ENCODE measurements at places on chromosomes 12 and 14.

DNA sequence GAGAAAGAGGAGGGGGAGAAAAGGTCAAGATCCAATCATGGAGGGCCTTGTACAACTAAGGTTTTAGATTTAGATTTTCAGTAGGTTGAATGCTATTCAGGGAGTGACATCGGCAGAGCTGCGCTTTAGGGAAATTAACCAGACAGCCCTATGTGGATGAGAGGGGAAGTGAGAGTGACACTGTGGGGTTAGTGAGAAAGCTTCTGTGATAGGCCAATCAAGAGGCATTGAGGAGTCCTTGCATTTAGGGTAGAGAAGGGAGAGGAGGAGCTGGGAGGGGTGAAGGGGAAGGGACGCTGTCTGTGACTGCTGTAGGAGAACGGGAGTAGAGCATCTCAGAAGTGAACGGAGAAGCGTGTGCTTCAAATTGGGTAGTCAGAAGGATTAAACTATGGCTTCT, 3.4 kb downstream of the HSD17B6 start:
- H3K36me3 ChIP-seq, result no peaks in the 10 kb centered on the region
- DNase-seq, result no peak
- no peaks in the 10 kb centered on the region for H3K4me1 ChIP-seq
- H3K27ac ChIP-seq, result no peak overlapping the region

GRCh38 chr12:67790660-67791059, 142.1 kb downstream of the DYRK2 start:
- no peaks in the 10 kb centered on the region for H3K36me3 ChIP-seq
- H3K4me1 ChIP-seq, result no peaks in the 10 kb centered on the region
- H3K4me3 ChIP-seq, result no peak overlapping the region
- H3K27me3 ChIP-seq, result no peaks in the 10 kb centered on the region

- no peak for DNase-seq
- no peaks in the 10 kb centered on the region for H3K27me3 ChIP-seq
- H3K36me3 ChIP-seq, result no peaks in the 10 kb centered on the region
- H3K27ac ChIP-seq, result no peak overlapping the region
These were observed 12.1 kb downstream of the CLEC14A start for GRCh38 chr14:38243696-38244240.

DNA sequence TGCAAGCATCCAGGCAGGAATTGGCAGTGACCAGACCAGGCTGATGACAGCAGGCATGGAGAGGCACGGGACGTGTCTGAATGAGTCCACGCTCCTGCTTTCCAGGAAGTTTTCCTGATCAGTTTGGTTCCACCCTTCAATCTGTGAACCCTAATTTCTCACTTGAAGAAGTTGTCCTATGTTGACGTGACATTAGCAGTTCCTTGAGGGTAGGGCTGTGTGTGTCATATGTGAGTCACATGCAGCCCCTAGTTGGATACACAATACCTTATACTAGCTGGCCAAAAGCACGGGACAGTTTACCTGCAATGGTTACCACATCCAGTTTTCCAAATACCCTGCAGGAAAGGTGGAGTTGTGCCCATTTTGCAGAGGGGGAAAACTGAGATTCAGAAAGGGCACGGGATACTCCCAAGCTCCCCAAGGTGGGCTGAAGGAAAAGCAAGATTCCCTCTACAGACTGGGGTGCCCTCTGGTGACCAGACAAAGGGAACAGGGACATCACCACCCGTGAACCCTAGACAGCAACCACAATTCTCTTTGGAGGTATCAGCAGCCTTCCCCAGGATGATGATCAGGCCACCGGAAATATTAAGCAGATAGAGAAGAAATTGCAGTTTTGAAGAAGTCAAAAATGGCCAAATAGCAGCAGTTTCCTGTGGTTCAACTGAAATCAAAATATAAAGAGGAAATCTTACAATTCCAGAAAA, 194.5 kb downstream of the PHETA1 start:
- no peak for DNase-seq
- peaks cover 5% of the 10 kb centered on the region for H3K4me1 ChIP-seq
- H3K27ac ChIP-seq, result no peak overlapping the region
- H3K27me3 ChIP-seq, result no peaks in the 10 kb centered on the region

All from esophagus squamous epithelium (tissue), 5 donors.